ENCODE measurements at places on chromosomes 4 and X.

GRCh38 chrX:18537524-18537923 lies 112.1 kb downstream of the CDKL5 start:
- no peak for DNase-seq

GRCh38 chr4:14400307-14400706 lies 602.0 kb upstream of the CPEB2 start:
- DNase-seq: no peak

DNA sequence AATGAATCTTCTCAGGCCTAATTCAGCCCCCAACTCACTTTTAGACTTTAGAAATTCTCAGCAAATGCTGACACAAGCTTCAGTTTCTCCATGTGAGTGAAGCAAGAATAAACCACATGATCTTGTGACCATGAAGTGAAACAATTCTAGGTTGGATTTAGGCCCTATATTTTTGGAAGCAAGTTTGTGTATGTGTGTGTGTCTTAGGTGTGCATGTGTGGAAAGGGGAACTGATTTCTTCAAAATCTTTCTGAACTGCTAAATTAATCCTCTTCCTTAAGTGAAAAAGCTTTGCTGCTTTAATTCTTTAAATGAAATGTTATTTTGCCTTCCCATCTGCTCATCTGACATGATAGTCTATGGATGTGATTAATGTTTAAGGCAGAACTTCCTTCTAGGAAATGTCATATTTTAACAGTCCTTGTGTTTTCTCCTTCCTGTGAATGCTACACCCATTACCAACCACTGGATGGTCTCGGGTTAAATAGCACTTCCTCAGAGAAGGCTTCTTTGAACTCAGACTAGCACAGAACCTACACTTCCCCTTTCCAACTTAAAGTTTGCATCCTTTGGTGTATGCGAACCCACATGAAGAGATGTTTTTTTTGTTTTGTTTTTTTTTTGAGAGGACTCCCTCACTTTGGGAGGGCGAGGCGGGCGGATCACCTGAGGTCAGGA lies 1.2 kb upstream of the TMEM144 start:
- no peak for DNase-seq

DNA sequence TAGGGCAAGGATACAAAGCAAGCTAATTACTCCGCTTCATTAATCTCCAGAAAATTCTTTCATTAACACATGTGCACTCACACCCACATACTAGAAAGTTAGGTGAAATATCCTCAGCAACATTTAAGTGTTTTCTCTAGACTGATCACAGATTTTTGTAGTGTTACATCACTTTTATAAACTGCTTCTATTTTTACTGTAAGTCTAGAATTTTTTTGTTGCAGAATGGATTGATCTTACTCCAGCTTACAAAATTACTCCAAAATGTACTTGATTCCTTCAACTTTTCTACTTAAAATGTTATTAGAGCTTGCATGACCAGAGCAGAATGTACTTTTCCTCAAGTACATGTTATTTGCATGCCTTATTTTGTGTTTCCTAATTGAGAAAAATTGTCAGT lies 2325.2 kb downstream of the PCDH7 start:
- DNase-seq: no peak

DNA sequence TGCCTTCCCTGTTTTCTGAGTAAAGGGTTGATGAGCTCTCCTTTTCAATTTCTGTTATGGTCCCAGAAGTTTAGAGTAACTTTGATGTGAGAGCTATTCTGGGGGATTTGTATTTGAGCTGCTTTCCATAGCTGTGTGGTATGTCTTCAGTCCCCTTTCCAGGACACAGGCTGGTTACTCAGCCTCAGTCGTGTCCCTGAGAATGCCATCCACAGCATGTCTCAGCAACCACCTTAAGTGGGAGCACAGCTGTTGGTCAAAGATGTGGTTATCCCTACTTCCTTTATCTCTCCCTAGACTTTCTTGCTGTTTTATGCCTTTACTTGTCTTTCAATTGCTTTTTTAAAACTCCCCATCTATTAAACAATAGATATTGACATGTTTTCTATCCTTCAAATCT lies 37.8 kb downstream of the RNF175 start:
- DNase-seq: no peak

DNA sequence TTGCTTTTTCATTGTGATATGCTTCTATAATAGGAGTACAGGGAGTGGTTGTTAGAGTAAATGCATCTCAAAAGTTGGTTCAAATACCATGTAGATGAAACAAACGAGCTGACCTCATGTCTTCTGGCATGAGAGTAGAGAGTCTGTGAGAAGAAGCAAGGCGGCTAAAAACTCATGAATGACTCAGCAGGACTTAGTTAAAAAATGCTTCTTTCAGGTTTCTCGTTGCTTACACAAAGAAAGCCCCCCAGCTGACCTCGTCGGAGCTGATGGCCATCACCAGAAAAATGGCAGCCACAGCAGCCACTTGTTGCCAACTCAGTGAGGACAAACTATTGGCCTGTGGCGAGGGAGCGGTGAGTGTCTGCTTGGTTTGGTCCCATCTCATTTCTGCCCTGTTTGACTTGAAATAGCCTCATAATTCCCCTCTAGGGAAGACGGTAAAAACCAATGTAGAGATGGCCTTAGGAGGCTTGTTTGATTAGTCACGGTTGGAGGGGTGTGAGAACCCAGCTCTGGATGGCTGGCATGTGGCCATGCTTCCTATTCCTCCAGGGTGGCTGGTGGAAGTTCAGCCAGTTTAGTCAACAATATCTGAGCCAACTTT lies 14.5 kb downstream of the AFP start:
- DNase-seq: no peak

DNA sequence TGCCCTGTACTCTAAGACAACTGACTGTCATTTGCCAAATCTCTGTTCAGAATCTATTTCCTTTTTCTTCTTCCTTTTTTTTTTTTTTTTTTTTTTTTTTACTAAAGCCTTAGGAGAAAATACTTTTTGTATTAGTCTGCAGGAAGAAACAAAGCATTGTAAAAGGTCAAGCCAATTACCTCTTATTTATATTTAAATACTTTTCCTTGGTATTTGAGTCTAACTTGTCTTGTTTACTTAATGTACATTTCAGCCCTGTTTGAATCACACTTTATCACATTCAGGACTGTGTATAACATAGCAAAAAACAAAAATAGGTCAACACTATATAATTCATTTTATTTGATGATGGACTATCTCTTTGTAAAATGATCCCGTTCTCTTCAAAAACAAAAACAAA lies 262.2 kb downstream of the RPA4 start:
- no peak for DNase-seq

DNA sequence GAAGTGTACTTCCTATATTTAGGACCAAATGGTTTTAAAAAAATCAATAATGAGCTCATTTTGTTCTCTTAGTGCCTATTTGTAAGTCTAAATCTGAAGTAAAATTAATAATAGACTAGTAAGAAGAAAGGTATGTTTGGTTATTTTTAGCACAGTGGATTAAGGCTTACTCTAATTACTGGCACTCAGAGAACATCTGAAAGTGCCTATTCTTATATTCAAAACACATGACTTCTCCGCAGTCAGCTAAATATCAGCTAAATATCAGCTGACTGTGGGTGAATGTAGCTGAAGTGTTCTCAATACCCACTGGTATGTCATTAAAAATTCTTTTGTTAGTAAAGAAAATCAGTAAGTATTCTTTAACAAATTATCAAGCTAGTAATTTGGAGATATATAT lies 6.0 kb downstream of the AP1S2 start:
- no peak for DNase-seq

DNA sequence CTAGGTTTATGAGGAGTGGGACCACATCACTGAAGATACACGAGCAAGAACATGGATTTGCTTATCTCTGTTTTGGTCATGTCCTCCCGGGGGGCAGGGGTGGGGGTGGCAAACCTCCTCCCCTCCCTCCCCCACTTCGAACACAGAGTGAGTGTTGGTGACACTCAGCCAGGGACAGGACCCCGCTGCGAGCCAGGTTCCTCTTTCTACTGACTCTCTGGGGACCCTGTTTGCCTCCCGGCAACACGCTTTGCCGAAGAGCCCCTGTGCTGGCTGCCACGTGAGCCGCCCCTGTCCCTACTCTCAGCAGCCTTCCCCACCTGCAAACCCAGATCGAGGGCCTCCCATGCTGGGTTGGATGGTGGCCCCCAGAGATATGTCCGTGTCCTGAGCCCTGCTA lies 34.7 kb downstream of the P2RY8 start:
- no peak for DNase-seq

GRCh38 chr4:173498023-173498422 lies 32.0 kb downstream of the HAND2 start:
- DNase-seq: no peak

- DNase-seq: peak; percentile 59
Observed at GRCh38 chr4:39718366-39719323, 20.7 kb downstream of the UBE2K start.

GRCh38 chr4:7381221-7381889 lies 53.4 kb downstream of the PSAPL1 start:
- DNase-seq: peak; percentile 42

Data from activated effector memory CD4-positive, alpha-beta T cell treated with anti-CD3 and anti-CD28 coated beads, Interleukin-2, amount 50 U/mL, for 16 hours (primary cell).